ENCODE measurements at places on chromosomes 3 and 15.

- peak; percentile 19 for DNase-seq
These were observed 114.4 kb downstream of the CHSY1 start for GRCh38 chr15:101137312-101137940.

GRCh38 chr3:40851836-40852235 is 327.1 kb downstream of the ZNF621 start:
- DNase-seq = no peak

GRCh38 chr3:46277476-46277875 is 35.2 kb downstream of the CCR3 start:
- no peak for DNase-seq

GRCh38 chr15:99732751-99733267 is 428 bp downstream of the LYSMD4 start:
- no peak for DNase-seq

DNA sequence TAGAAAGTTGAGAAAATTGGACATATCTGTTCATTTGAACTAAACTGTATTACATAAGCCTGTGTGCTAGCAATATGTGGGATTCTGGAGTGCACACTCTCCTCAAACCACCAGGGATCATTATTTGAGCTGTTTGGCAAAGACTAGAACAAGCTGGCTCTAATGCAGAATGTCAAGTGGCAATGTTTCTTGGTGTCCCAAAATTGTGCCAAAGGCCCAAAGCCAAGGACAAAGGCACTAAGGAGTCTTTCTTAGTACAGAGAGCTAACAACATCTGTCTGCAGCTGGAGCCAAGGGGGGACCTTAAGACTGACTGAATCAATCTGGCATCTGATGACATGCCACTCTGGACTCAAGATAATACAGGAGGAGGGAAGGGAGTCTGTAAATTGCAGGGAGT is 76.7 kb upstream of the STRIT1 start:
- DNase-seq = no peak

DNA sequence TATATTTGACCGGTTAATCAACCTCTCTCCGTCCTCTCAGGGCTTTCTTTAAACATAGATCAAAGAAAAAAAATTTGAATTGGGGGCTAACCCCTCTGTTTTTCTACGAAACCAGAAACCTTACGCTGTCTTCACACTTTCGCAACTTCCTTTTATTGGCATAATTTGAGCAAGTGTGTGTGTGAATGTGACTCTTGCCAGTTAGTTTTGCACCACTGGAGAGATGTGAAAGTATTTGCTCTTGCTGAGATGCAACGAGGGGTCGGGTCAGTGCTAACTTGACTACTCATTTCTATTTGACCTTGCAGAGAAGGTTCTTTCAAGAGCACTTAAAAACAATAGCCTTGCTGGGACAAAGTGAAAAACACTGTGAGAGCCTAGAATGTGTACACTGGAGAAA is 81.2 kb downstream of the FAM43A start:
- no peak for DNase-seq

DNA sequence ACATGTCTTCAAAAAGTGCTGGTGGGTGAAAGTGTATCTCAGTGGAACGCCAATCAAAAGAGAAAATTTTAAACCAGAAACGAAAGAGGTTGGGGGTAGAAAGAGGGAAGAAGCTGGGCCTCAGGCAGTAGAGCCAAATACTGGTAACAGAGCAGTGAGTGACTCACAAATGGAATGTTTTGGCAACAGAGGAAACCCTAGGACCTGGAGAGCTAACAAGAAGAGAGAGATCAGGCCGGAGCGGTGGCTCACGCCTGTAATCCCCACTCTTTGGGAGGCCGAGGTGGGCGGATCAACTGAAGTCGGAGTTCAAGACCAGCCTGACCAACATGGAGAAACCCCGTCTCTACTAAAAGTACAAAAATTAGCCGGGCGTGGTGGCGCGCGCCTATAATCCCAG is 450.8 kb upstream of the NAALADL2 start:
- no peak for DNase-seq

DNA sequence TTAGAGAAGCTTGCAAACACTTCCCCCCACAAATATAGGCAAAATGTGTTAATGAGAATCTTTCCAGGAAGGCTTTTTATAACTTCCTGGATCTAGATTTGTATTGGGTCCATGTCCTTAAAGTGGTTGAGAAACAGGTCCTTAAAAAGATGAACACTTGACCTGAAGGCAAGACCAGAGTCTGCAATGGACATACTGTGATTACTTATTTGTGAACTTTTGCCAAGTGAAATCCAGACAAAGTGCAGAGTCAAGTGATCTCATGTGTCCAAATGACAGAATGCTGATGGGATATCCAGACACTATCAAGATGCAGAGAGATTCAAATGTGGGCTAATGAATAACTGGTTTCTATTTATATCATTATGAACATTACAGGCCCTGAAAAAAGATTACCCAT is 43.8 kb downstream of the FRMD4B start:
- DNase-seq = no peak

DNA sequence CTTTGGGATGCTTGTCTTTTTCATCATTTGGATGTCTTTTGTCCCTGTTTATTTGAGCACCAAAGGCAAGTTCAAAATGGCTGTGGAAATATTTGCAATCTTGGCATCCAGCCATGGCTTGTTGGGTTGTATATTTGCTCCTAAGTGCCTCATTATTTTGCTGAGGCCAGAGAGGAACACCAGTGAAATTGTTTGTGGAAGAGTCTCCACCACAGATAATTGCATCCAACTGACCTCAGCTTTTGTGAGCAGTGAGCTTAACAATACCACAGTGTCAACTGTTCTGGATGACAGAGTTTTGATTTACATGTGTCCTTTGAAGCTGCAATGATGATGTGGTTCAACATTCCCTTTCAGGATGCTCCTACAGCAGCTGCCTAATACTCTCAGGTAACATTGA is 83.0 kb upstream of the KCNAB1 start:
- no peak for DNase-seq

GRCh38 chr3:106367496-106367895 is 498.7 kb upstream of the CBLB start:
- no peak for DNase-seq

DNA sequence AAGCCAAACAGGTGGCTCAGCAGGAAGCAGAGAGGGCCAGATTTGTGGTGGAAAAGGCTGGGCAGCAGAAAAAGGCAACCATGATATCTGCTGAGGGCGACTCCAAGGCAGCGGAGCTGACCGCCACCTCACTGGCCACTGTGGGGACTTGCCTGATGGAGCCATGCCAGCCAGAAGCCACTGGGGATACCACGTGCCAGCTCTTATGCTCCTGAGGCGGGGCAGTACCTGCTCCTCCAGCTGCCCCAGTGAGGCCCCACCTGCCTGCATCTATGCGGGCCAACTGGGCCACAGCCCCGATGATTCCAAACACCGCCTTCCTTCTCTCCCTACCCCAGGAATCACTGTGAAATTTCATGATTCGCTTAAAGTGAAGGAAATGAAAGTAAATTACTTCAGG is 22.9 kb upstream of the ARIH1 start:
- DNase-seq = no peak

DNA sequence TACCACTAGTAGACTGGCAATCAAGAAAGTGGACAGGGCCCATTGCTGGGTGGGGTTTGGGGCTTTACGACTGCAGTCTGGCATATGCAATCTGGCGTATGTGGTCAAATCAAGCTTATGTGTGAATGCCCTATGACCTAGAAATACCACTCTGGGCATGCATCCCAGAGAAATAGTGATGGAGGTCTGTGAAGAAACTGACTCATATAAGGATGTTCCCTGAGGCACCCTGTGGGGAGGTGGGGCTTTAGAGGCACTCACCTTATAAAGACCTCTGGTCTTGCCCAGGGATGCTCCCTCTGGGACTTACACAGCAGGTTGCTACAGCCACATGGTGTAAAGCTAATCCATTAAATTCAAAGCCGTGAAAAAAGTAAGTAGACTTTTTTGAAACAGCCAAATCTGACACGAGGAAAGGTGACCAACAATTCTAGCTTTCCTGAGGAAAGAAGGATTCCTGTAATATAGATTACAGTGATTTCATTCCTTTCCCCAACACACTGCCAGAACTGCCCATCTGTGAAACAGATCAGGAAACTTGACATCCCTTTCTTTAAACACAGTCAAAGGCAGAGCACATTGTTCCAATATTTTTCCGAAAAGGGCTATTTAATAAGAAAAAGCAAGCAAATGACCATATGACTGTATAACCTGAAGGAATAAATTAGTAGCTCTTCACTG is 13.6 kb downstream of the RARRES1 start:
- peak; percentile 56 for DNase-seq

GRCh38 chr3:131711114-131711768 is 208.5 kb upstream of the MRPL3 start:
- DNase-seq = no peak

DNA sequence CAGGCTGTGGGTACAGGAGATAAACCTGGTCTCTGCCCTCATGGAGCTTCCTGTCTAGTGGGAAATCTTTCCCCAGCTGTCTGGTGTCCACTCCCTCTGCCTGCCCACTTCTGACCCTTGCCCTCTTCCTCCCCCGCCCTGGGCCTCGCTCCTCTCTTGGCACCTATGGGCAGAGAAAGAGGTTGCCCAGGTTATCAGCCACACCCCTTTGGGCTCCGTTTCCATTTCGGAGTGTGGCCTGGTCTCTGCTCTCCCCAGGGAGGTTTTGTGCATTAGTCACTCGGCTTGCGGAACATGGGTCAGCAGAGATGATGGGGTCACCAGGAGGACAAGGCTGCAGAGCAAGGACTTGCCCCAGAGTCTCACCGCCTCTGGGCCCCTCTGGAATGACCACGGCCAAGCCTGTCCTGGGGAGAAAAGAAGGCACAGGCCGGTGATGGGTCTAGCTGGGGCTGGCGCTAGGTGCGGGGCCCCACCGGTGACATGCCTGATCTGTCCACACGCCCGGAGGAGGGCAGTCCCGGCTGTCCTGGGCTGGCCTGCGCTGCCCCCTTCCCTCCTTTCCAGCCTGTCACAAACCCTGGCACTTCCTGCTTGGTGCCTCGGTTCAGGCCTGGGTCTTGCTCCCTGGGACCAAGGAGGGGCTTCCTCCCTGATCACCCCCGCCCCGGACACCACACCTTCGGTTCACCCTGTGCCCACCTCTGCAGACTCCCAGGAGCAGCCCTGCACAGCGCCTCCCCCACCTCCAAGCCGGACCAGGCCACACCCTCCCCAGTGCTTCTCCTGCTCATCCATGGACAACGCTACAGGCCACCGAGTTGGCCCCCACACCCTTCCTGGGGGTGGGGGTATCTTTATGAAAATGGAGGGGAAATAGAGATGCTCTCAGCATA is 35.6 kb upstream of the MUC4 start:
- DNase-seq = peak; percentile 13

DNA sequence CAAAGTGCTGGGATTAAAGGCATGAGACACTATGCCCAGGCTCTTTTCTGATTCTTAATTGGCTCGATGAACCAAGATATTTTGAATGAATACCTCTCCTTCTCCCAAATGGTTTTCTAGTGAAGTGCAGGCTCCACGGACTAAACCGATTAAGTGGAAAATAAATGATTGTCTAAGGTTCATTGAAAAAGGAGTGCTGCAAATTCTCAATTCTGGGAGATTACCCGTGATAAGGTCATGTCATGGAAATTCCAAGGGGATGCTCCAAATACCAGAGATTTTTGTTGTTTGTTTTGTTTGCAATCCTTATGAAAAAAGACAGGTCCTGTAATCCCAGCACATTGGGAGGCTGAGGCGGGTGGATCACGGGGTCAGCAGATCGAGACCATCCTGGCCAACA is 406.9 kb upstream of the TBL1XR1 start:
- no peak for DNase-seq

DNA sequence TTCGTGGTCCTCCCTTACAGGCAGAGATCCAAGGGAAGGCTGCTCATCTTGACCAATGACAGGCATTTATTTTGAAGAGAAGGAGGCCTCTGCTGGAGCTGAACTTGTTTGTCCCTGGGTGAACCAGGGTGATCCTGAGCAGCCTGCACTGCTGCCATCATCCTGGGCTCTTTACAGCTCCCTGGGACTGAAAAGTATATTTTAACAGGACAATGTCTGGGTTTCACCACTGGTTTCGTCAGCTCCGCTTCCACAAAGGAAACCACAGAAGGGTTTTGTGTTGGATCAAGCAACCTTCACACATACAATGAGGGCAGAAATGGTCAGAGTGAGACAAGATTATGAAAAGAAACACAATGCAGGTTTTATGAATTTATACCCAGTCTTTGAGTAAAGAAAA is 400.7 kb upstream of the TPM1 start:
- no peak for DNase-seq

GRCh38 chr3:157107037-157107436 is 52.9 kb downstream of the CCNL1 start:
- no peak for DNase-seq

DNA sequence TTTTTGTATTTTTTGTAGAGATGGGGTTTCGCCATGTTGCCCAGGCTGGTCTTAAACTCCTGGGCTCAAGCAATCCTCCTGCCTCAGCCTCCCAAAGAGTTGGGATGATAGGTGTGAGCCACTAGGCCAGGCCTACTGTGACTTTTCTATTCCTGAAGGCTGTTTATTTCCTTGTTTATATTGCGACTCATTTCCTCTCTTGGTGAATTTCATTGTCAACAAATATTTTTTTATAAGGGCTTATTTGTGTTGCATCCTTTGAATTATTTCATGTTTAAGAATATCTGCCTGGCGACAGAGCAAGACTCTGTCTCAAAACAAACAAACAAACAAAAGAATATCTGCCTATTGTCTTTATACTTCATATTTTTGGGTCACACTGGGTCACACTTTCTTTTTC is 29.4 kb upstream of the MCCC1 start:
- DNase-seq = no peak

DNA sequence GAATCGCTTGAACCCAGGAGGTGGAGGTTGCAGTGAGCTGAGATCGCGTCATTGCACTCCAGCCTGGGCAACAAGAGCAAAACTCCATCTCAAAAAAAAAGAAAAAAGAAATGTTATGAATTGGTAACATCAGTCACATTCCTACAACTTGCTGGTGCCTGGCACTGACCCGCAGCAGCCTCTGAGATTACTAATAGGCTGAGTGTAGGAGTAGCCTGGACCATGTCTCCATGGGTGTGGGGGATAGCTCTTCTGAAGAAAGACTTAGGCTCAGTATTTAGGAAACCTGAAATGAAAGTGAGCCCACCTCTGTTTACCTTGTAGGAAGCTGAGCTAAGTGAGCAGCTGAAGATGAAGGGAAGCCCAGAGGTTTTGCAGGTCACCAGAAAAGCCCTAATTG is 148.3 kb downstream of the LRRC28 start:
- DNase-seq = no peak

GRCh38 chr3:34439796-34440195 is 641.4 kb downstream of the PDCD6IP start:
- DNase-seq = no peak

Data from femur (tissue), 1 donor.